ENCODE measurements at places on chromosomes 1 and 21.
A peak's percentile ranks its signal among the peaks of the same experiment; 100 is the strongest.

GRCh38 chr1:4652631-4653327 is 1.6 kb upstream of the AJAP1 start:
- DNase-seq, result peak; percentile 1

GRCh38 chr1:158646465-158646864 is 40.0 kb downstream of the SPTA1 start:
- no peak for DNase-seq

GRCh38 chr21:17045214-17045853 is 467.5 kb upstream of the CXADR start:
- no peak for DNase-seq

GRCh38 chr1:53860967-53861411 is 22.9 kb upstream of the NDC1 start:
- peak; percentile 41 for DNase-seq

DNA sequence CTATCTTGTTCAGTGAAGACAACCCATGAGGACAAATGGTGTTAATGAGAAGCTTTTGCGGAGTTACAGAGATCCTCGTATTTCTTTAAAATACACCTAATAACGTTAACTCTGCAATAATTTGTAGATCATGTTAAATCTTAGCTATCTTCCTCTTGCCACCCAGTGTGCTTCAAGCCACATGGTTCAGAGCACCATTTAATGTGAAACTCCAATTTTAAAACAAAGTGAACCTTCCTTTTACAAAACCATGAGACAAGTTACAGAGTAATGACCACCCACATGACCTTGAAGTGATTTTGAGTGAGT is 1.7 kb upstream of the KCNE2 start:
- DNase-seq, result no peak

DNA sequence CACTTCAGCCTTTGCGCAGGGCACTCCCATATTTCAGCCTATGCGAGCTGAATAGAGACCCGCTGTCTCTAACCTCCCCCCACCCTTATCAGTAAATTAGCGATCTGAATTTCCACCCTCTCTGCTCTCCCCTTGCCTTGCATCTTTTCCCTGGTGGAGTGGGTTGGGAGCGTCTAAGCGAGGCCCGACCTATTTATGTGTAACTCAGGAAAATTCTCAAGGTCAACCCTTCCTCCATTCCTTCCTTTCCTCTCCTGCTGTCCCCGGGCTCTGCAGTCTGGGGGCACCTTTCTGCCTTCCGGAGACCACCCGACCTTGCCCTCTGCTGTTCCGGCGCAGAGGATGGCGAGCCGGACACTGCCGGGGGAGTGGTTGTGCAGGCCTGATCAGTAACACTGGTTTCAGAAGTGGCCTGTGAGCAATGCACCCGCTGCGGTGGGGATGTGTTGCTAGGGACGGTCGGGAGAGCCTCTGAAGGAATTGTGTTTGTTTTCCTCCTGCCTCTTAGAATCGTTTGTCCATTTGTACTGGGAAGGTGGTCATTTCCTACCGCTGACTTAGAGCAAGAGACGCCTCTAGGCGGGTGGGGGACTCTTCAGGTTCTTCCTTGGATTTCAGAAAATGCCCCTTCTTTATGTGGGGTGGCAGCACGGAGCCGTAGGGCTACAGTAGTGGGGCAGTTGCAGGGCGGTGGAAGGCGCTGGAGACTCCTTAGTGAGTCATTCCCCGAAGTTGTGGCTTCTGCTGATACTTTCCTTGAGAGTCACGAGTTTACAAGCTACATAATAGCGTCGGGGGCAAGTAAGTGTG is 513 bp downstream of the MGST3 start:
- DNase-seq, result no peak

- no peak for DNase-seq
Measured at GRCh38 chr1:77540501-77541161, 141.8 kb downstream of the ZZZ3 start.

DNA sequence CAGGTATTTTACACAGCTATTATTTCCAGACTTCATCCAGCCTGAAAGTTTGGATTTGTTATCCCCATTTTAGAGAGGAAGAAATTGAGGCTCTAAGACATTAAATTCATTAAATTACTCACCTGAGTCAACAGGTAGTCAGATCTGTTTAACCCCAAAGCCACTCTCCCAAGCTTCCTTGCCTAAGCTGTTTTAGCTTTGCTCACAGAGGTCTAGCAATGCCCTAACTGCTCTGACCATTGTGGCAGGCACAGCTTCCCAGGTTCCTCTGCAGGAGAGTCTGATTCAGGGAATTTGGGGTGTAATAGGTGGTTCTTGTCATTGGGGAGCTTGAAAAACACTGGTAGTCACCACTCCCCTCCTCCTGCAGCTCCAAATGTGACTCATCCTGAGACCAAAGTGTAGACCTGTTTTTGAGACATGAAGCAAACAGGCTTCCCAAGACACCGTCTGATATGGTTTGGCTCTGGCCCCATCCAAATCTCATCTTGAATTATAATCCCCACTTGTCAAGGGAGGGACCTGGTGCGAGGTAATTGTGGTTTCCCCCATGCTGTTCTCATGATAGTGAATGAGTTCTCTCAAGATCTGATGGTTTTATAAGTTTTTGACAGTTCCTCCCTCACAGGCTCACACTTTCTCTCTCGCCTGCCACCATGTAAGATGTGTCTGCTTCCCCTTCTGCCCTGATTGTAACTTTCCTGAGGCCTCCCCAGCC is 142.8 kb upstream of the DNAH14 start:
- DNase-seq, result no peak

GRCh38 chr1:226395753-226396152 is 12.1 kb downstream of the PARP1 start:
- DNase-seq, result no peak

GRCh38 chr1:12126781-12127180 is 40.0 kb upstream of the TNFRSF1B start:
- no peak for DNase-seq

GRCh38 chr1:64843675-64844074 is 98.8 kb downstream of the RAVER2 start:
- no peak for DNase-seq

DNA sequence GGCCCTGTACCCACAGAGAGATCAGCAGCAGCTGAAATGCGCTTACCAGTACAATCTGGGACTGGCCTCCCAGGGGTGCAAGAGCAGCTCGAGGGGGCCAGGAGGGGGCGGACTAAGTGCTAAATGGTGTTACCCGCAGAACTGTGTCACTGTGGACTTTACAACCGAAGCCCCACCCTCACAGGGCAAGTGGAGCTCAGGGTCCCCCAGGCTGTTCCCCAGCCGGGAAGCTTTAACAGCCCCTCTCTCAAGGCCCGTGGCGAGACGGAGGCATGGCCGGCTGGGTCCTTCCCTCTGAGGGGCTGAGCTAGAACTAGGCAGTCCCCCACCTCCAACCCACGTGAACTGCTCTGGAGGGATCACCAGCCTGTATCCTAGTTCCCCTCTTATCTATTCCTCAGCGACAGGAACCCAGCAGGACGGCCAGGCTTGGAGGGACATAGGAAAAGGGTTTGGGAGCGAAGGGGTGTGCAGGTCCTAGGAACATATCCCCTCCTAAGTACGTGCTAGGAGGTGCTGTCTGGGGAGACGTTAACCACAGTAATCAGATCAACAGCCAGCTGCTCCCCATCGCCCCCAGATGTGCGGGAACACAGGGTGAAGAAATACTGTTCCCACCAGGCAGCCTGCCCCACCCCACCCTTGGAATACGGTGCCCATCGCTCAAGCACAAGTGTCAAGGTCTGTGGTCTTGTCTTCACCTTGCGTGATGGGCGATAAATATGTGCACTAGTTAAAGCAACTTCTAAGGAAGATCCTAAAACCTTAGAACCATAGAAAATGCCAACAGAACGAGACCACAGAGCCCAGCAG is 24.4 kb downstream of the ZBTB17 start:
- DNase-seq, result no peak

DNA sequence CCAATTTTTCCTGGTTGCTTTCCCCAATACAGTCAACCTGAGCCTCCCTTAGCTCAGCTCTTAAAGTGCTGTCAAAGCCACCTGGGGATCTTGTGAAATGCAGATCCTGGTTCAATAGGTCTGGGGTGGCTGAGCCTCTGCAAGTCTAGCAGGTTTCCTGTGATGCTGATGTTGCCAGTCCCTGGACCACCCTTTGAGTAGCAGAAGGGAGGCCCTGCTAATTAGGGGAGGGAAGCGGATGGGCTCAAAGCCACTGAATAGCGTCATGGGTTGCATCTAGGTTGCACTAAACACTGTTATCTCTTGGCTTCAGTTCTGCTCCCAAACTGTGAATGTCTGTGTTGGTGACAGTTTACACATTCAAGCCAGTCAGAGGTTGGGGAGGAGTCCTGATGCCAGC is 127.2 kb downstream of the KAZN start:
- DNase-seq, result no peak

- no peak for DNase-seq
Measured at GRCh38 chr1:97787231-97787630, 133.6 kb downstream of the DPYD start.

DNA sequence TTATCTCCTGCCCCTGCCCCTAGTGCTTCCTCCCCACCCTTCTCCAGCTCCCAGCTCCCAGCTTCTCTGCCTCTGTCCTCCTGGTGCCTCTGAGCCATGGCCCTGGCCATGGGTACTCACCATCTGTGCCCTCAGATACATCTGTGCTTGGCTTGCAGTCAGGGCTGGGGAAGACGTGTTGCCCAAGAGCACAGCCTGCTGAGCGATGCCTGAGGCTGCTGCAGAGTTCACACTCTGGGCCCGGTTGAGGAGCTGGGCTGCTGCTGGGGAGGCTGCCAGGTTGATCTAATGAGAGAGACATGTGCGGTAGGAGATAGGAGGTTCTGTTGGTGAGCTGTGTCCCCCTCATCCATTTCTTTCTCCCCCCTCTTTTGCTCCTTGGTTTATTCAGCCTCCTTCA is 49.4 kb upstream of the A3GALT2 start:
- no peak for DNase-seq

- peak; percentile 93 for DNase-seq
Measured at GRCh38 chr1:41241749-41242341, at the start of gene SCMH1. SCMH1 (minus strand) TSS chr1:41242306; CDS start chr1:41186133, 56,173 bp downstream.

- DNase-seq, result no peak
Measured at GRCh38 chr1:89962742-89963075, 32.2 kb upstream of the ZNF326 start.

DNA sequence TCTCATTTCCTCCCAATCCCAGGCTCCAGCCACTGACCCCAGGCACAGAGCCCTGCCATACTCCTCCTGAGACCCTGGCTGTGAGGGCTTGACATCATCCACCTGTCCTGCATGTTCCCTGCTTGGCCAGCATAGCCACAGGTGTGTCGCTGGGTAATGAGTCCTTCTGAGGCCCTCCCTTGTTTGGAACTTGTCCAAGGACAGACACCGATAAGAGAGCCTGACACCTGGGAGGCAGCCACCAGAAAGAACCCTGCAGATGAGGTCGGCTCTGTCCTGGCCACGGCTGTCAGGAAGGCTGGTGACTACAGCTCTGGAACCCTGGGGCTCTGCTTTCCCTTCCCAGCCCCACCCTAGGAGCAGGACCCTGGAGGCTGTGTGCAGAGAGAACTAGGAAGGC is 34.6 kb downstream of the TMEM63A start:
- peak; percentile 81 for DNase-seq

DNA sequence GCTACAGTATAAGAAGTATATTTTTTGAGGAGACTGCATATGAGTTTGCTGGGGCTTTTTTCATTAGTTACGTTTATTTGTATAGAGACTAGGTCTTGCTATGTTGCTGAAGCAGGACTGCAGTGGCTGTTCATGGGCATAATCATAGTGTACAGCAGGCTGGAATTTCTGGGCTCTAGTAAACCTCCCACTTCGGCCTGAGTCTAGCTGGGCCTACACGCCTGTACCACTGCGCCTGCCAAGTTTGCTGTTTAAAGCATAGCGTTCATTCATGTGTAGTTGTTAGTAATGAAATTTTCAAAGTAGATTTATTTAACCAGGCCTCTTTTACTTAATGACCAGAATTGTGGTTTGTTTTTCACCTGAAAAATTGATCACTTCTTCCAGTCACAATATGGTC is 33.8 kb downstream of the HS2ST1 start:
- DNase-seq, result no peak

DNA sequence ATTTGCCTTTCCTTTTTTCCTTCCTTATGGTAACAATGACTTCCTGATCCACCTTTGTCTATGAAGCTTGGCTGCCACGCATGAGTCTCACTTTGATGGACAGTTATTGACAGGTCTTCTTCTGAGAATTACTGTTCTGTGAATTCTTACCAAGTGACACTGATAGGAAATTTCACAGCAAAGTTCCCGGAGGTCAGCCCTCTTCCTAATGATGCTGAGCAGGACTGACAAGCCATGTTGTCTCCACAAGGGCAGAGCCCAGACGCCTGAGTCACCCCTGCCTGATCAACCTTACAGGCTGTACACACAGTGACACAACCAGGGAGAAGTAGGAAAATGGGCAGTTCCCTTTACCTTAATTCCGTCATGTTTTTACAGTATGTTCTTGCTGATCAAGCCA is 44.2 kb downstream of the ZC3H11B start:
- DNase-seq, result no peak

DNA sequence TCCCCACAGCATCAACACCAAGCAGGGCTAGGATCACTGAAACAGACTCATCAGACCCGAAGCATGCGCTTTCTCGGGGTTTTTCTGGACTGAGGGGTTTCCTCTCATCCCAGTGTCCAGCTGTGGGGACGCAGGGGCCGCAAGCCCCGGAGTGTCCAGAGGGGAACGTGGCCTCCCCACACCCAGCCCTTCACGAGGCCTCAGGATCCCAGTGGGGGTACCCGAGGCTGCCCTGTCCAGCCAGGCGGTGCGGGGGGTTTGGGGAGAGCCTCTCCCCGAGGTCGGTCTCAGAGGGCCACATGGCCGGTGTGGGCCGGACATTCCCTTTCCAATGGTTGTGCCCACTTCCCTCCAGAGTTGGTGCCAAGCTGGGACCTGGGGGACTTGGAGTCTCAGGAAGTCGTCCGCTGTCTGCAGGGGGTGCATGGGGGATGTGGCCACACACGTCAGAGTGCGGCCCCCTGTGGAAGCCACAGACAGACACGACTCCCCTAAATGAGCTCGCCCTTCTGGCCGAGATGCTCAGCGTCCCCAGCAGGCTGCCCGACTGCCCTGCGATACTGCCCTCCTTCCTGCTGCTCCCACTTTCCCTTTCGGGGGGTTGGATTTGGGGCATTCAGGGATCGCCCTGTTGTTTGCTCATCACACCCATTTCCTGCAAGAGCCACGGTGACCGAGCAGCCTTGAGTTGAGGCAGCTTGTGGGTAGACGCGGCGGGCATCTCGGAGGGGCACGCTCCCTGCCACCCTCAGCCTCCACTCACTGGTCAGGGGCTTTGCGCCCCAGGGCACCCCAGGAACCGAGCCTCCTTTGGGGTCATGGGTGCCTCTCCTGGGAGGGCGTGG is 4.1 kb downstream of the COL6A1 start:
- no peak for DNase-seq

DNA sequence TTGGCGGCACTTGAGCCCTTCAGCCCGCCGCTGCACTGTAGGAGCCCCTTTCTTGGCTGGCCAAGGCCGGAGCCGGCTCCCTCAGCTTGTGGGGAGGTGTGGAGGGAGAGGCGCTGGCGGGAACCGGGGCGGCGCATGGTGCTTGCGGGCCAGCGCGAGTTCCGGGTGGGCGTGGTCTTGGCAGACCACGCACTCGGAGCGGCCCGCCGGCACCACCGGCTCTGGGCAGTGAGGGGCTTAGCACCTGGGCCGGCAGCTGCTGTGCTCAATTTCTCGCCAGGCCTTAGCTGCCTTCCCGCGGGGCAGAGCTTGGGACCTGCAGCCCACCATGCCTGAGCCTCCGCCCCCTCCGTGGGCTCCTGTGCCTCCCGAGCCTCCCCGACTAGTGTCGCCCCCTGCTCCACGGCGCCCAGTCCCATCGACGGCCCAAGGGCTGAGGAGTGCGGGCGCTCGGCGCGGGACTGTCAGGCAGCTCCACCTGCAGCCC is 673.7 kb upstream of the BRINP3 start:
- DNase-seq, result no peak
